ENCODE measurements at places on chromosomes 2 and 18.

GRCh38 chr2:217357886-217358620 lies 498.2 kb upstream of the TNP1 start:
- DNase-seq: no peak

GRCh38 chr2:30446602-30447148 lies 371 bp upstream of the LCLAT1 start:
- no peak for DNase-seq

GRCh38 chr2:57906152-57906732 lies 140.4 kb upstream of the VRK2 start:
- DNase-seq: peak; percentile 45

- no peak for DNase-seq
These were observed 164.1 kb downstream of the TMEM247 start for GRCh38 chr2:46643493-46643892.

DNA sequence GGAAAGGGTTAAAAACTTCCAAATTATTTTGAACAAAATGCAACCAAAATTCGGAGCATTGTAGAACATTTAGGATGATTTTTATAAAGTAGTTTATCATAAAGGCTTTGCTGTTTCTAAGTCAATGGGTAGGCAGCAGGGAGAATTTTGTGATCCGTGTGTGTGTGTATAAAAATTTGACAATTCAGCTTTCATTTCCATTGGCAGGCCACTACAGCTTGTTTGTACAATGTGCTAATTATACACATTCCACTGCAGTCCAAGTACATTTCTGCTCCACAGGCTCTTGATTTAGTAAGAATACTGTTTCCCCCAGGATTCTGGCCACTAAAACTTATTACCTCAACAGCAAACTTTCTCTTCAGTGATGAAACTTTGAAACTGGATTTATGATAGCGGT lies 71.8 kb upstream of the LTBP1 start:
- DNase-seq: no peak

- no peak for DNase-seq
These were observed 1.4 kb downstream of the ST8SIA5 start for GRCh38 chr18:46755315-46756024.

- DNase-seq: peak; percentile 32
These were observed 41.1 kb downstream of the LDAH start for GRCh38 chr2:20781656-20782265.

DNA sequence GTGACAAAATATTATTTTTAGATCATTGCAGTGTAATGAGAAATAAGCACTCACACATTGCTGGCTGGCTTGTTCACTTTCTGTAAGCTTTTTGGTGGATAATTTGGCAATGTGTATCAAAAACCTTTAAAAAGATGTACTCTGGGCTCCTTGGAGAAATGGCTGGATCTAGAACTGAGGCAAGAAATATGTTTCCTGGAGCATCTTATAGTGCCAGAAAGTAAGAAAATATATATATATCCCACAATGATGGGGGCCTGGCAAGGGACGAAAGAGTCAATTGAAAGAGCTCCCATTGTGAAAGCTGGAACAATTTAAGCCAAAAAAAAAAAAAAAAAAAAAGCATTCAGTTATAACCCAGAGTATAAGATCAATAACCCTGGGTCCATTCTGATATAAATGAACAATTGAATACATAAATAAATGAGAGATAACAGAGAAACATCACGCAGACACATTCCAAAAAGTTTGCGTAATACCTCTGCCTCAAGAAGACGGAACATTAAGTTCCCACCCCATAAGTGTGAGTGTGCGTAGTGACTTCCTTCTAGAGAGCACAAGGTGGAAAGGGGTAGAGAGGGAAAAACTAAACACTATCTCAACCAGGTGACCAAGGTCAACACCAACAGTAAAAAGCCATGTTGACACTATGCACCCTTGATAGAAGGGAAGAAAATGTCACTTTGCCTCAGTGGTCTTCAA lies 77.5 kb downstream of the BIN1 start:
- DNase-seq: no peak

- no peak for DNase-seq
These were observed 241.3 kb downstream of the PRKCE start for GRCh38 chr2:45892757-45893156.
